ENCODE measurements at places on chromosomes 6 and 20.

DNA sequence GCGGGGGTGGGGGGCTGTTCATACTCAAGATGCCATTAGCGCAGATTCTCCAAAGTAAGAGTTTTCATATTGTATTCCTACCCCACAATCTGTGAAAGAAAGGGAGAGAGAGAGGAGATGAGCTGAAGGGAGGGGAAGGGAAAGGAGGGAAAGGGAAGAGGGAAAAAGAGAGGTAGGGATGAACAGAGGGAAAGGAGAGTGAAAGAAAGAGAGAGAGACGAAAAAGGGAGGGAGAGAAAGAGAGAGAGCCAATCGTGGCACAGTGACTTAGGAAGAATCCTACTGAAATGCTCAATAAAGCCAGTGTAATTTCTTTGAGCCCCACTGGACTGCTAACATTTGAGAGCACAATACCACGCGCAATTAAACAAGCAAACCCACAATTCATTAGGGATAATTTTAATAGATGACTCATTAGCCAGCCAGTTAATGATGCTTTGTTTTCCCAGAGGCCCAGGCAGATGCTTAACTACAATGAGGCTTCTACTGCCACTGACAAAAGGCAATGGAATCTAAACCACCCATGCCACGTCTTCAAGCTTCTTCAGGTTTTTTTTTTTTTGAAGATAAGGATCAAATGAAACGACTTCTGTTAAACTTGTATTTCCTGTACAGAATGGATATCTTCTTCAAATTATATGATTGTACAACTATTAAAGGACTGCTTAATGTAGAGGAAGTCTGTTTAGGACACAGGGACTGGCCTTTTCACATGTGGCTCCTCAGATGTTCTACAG lies 306.8 kb downstream of the FOXC1 start:
- no peak for DNase-seq

DNA sequence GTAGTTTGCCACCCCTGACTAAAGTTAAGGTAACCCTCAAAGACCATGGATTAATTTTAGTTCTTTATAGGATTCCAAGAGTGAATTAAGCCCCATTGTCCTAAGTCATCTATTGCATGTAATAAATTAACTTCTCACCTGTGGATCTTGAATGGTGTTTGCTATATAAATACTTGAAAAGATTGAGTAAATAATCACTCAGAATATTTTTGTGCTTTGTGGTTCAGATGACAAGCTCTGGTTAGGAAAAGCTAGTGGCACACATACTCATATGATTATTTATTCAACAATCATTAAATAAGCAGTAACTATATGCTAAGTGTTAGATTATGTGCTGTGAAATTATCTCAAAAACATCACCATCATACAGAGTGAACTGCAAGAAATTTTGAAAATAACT lies 203.2 kb downstream of the OGFRL1 start:
- DNase-seq, result no peak

- DNase-seq, result no peak
Measured at GRCh38 chr6:168989421-168989820, 264.2 kb downstream of the THBS2 start.

- DNase-seq, result no peak
Measured at GRCh38 chr6:6590530-6590929, 2.0 kb downstream of the LY86 start.

DNA sequence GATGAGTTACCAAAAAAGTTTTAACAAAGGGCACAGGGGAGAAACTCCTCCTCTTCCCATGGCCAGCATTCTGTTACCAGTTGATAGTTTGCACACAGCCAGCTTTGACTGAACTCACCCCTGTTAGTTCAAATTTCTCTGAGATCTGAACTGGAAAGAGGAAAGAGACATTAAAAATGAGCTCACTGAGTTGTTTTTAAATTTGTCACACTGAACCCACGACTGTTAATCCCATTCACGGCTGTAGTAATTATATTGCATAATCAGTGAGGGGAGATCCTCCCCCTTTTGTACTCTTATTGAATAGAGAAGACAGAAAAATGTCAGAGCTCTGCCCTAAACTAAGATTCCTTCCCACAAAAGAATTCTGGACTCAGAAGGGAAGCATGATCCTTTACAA lies 17.5 kb upstream of the DSP start:
- DNase-seq, result no peak

DNA sequence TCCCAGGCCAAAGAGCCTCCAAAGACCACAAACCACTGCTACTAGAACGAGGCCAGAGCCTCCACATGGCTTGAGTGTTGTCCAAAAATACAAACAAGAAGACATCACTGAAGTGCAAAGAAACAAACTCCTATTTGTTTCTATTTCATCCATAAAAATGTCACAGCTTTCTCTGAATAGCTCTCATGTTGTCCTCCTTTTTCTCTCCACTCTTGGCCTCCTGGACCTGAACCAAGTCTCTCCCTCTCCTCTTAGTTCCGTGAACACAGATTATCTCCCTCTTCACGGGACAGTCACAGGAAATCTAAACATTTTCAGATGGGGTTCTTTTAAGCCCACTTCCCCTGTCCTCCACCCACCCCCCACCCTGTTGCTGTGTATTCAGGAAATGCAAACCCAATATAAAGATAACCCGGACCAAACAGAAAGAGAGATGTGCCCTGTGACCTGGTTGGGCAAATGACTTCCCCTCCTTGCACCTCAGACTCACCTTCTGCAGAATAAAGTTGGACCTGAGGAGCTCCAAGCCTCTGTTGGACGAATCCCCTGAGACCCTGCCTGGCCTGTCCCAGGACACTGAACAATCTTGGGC lies 75.8 kb upstream of the MRPS10 start:
- DNase-seq, result no peak

DNA sequence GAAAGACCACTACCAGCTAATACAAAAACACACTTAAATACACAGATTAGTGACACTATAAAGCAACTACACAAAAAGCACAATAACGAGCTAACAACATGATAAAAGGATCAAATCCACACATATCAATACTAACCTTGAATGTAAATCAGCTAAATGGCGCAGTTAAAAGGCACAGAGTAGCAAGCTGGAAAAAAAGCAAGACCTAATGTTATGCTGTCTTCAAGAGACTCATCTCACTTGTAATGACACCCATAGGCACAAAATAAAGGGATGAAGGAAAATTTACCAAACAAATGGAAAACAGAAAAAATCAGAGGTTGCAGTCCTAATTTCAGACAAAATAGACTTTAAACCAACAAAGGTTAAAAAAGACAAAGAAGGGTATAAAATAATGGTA lies 86.3 kb downstream of the NUS1 start:
- DNase-seq, result no peak

DNA sequence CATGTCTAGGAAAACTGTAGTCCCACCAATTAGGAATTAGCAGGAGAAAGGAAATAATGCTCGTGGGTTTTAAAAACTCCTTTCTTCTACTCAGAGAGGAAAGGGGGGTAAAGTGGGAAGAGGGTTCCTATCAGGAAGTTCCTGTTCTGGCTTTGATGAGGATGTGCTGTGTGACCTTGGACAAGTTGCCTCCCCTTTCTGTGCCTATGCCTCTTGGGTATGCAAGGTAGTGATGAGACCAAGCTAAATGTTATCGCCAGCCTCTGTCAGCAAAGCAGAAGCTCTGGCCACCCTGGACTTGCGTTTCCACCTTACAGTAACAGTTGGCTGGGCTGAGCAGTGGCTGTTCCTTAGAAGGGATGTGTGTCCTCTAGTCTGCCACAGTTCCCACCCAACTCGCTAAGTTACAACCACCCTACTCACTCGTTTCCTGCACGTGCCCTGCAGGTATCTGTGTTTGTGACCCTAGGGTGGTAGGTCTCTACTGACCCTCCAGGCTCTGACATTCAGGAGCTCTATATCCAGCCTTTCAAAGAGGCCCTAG lies 110.0 kb downstream of the PREX1 start:
- DNase-seq, result no peak

DNA sequence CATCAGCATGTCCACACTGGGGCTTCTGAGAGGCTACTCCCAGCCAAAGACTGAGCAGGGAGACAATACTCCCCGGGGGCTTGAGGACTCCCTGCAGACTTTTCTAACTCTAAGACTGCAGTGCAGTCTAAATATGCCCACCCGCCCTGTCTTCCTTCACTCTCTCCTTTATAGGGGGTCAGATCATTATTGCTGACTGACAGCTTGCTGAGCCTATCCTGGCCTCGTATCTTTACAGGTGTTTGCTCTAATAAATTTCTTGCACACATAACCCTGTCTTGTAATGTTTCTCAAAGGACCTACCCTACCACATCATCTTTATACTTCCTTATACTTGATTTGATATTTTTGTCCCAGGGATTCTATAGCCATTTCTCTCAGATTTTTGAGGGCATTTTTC lies 39.4 kb upstream of the MOCS1 start:
- no peak for DNase-seq

- DNase-seq, result peak; percentile 32
Measured at GRCh38 chr6:157873735-157874344, 50.8 kb downstream of the SNX9 start.

DNA sequence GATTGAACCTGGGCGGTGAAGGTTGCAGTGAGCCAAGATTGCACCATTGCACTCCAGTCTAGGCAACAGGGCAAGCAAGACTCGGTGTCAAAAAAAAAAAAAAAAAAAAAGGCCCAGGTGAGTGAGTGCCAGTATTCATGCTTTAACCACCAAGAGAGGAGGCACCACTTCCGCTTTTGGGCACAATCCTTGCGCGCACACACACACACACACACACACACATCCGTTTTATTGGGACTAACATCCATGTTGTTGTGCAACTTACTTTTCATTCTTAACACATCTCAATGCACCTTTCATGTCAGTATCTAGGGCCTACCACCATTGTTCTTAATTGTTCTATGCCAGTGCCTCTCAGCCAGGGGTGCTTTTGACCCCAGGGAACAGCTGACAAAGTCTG lies 263.0 kb downstream of the CDC5L start:
- DNase-seq, result no peak

DNA sequence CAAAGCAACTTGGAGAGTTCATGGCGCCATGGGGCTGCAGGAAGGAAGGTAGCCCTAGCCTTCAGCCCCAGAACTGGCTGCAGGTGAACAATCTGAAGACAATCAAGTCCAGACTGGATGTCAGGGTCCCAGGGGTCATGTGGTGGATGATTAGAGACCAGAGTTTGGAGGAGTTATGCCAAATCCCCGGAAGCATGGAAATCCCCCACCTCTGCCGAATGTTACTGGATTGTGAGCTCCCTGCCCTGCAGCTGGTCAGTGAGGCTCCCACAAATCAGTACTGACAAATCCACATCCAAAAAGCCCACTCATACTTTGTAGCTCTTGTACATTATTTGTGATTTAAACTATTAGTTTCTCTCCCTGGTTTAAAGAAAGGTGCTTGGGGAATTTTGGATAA lies 21.3 kb upstream of the CD93 start:
- DNase-seq, result no peak

DNA sequence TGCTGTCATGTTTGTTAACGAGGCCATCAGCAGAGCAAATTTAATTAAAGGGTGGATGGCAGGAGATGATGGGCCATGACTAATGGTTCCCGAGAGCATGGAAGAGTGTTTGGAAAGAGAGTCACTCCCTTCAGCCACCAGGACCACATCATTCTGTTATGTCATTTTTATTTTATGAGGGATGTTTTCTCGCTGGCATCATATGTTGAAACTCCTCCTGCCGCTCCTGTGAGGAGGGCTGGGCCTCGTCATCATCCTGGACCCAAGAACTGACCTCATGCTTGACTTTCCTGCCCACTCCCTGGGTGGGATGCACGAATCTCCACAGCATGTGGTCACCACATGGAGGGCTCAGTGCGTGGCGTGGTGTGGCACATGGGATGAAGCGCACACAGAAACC lies 86.4 kb upstream of the FRMD1 start:
- no peak for DNase-seq

DNA sequence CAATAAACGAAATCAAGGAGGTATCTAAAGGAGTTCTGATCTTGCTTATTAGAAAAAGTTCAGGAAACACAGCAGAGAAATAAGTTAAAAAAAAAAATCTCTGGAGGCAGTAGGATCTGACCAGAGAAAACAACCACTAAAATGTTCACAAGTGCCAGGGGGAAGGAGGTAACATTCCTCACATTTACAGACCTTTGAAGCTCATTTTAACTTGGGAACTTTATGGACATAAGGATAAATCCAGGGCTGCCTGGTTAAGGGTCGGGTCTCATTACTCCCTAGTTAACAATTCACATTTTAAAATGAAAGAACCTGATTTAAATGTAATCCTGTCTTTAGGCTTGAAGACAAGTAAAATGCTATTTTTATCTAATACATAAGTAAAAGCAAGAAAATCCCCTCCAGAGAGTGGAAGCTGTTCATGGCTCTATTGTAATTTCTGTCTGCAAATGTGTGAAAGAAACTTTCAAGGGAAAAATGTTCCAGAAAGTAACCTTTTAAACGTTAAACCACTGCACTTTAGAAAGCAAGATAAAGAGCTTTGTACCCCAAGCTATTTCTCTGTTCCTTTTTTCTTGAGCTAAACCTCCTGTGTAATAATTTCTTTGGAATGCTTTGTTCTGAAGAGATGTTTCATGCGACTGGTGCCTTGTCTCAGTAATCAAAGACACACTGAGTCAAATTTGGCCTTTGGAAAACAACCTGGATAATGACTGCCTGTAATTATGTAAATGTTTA lies 38.2 kb downstream of the MYLIP start:
- no peak for DNase-seq

DNA sequence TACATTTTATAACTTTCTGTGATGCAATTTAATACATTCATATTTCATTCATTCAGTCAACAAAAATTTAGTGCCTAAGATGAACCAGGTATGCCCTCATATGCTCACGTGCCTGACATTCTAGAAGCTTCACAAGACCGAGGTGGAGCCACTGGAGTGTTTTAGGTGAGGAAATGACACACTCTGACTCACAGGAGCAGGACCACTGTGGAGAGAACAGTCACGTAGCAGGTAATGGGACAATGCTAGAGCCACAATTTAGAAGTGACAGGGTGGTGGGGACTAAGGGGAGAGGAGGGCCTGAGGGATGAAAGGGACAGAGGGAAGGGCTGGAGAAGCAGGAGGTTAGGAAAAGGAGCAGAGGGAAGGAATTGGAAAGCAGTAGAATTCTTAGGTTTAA lies 17.6 kb upstream of the HLA-A start:
- no peak for DNase-seq

- no peak for DNase-seq
Measured at GRCh38 chr6:107075951-107076381, 39.3 kb downstream of the BEND3 start.

GRCh38 chr20:19003366-19004336 lies 190.1 kb downstream of the SCP2D1 start:
- peak; percentile 27 for DNase-seq

GRCh38 chr6:135291288-135292076 lies 110.4 kb downstream of the MYB start:
- no peak for DNase-seq

DNA sequence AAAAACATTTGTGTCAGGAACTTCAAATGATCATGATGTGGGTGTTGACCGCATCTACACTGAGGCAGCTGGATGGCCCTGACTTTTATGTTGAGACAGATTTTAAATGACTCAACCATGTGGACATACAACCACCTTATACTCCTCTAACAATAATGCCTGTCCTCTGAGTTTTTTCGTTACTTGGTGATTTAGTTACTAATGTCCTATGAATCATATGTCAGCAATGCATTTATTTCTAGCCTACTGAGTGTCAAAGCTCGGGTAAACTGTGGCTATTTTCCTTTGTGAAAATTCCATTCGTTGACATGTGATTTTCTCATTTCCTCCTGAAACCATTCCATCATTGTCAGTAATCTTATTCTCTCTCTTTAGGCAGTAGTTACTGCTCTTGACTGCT lies 38.9 kb upstream of the NKX2-4 start:
- DNase-seq, result no peak
